ENCODE measurements at places on chromosomes 3 and 15. TPM values are rescaled to one million over a fixed set of nuclear protein-coding genes. Genes with fewer than 3 reads are reported as not detected.

The ABI3BP gene
- not detected for total RNA-seq

The C3orf22 gene
- not detected for total RNA-seq

The IQCH gene
- total RNA-seq: 0.78 TPM

DNA sequence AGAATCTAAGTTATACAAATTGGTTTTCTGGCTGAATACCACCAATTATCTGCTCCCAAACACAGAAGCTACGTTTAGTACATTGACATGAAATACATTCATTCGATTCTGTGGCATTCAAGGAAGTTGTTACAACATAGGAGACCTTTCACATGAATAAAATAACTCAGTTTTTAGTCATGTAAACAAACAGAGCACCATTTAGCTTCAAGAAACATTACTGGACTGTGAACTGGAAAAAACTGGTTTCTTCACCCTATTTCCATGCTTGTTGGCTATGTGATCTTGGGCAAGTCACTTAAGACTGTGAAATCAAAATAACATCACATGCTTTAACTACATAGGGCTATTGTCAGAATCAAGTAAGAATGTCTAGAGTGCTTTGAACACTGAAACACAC, 46.2 kb downstream of the NRG4 start:
- no peak for DNase-seq

The WDR49 gene
- total RNA-seq: not detected

- no peak for DNase-seq
Measured at GRCh38 chr15:45606841-45607240, 19.7 kb downstream of the BLOC1S6 start.

GRCh38 chr15:28899061-28899738, 13.4 kb downstream of the APBA2 start:
- no peak for DNase-seq

The DNAH1 gene
- total RNA-seq: 20.7 TPM

DNA sequence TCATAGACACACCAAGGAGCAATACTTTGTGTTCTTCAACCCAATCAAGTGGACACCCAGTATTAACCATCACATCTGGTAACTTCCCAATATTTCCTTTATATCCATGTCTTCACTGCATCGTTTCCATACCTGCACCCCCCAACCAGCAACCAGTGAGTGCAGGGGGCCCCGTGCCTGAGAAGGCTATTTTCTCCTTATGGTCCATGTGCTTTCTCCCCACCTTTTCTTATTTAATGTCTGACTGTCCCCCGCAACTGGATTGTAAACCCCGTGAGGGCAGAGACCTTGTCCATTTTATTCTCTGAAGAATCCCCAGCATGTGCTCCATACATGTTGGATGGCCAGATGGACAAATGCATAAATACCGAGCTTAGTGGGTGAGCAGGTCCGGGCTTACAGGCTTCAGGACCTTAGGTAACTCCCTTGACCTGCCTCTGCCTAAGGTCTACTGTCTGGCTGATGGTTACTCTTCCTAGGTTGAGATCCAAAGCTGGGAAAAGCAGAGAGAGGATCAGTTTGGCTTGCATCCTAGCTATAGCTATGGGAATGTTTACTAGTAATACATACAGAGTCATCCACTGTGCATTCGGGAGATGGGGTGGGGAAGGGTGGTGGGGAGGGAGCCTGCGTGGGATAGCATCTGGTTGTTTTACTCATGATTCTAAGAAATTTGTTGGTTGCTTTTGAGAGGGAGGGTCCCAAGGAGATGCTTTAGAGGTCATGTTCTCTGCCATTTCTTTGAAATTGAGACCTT, 41.5 kb downstream of the PXYLP1 start:
- no peak for DNase-seq

DNA sequence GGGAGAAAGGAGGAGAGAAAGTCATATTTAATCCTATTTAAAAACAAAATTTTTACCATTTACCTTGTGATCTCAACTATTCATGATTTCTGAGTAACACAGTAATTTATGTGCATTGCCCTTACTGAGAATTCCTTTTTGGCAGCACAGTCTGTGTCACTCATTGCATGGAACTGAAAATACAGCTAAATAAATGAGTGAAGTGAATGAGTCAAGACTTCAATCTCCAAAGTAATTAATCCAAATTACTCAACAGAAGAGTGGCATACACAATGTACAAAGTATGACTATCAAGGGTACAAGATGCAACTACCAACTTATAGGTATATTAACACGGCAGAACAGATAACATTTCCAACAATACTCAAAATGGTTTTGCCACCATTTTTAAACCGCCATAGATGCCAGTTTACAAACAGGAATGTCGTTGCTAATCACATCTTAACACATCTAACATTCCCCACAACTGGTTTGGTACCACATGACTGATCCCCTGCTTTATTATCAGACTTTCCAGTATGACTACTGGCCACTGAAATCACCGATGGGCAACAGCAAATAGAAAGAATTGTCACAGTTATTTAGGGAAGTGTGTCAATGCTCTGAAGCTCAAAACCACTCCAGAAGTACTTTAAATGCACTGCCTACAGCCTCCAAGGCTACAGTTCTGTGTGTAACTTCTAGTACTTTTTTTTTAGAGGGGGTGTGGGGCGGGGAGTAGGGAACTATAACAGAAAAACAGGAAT, 410.4 kb downstream of the SHQ1 start:
- DNase-seq: no peak

GRCh38 chr3:162721736-162722135, 1225.1 kb downstream of the OTOL1 start:
- DNase-seq: no peak

The CCR4 gene
- 117 TPM for total RNA-seq

DNA sequence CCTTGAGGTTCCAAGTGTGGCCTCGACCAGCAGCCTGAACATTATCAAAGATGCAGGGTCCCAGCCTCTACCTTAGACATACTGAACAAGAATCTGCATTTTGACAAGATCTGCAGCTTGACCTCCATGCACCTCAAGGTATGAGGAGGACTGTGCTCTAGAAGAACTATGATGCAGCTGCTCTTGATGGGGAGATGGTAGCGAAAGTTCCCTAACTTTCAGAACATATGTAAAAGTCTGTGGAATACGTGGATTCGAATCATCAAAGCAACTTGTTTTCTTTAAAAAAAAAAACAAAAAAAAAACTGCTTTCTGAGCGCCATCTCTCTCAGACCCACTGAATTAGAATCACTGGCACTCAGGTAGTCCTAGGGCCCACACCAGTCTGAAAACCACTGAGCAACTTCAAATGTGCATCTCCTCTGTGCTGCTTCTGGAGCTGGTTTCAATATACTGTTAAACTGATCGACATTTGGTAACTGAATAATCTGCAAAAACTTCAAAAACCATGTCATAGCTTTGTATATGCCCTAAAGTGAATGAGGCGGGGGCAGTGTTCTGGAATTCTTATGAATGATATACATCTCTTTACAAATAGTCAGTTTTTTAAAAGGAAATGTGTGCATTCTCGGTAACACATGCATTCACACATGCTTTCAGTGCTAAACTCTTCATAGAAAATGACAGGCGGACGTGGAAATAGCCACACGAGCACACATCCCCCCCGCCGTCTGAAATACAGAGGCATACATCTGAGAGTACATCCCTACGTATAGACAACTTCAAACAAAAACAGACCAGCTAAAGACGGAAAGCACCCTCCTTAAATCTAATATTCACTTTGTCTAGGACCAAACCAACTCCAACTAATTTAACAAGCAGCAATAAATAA, 128.8 kb downstream of the FOXP1 start:
- peak; percentile 32 for DNase-seq
